Muscle of back (tissue), 13 donors: ENCODE measurements at places on chromosomes 7 and 10.

GRCh38 chr10:130174328-130174727 lies 38.1 kb downstream of the GLRX3 start:
- DNase-seq: no peak

- no peak for DNase-seq
Measured at GRCh38 chr7:40827222-40828085, 692.6 kb downstream of the SUGCT start.

DNA sequence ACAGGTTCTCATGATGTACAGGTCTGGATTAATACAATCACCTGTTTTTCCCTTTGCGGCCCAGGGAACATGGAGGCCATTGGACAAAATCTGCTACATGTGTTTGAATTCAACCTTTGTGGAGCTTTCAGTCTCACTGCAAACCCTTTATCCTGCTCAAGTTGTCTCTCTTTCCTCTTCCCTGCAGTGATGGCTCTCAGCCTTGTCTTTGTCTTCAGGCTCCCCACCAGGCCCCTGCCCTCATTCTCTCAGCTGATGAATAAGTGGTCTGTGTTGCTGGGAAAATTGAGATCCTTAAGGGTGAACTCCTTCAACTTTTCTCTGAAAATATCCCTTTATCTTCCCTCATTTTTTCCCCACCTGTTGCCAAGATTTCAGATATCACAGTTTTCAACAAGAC lies 791.2 kb downstream of the GRID1 start:
- no peak for DNase-seq

DNA sequence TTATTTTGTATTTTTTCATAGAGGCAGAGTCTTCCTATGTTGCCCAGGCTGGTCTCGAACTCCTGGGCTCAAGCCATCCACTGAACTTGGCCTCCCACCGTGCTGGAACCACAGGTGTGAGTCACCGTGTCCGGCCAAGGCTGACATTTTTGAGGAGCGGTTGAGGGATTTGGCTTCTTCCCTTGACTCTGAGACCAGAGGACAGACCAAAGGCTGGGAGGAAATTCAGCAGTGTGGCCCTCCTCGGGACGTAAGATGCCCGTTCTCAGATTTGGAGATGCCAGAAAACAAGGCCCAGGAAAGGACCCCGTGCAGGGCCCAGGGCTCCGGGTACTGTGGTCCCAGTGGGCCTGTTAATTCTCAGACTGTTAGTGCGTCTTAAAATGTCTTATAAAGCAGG lies 146.2 kb downstream of the WDR37 start:
- no peak for DNase-seq

DNA sequence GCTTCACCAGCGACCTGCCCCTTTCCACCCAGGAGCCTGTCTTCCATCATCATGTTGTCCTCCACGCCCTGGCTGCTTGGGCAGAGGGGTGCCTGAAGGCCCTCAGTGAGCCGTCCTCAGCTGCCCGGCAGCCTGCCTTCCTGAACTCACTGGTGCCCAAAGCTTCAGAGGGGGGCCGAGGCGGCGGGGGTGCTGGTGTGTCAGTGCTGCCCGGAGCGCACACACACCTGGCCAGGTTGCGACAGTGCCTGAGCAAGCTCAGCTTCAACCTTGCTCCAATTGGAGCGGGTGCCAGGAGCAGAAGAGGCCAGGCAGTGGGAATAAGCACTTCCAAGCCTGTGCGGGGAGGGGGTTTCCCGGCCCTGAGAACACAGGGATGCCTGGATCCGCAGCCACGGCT lies 566.3 kb downstream of the INHBA start:
- no peak for DNase-seq

- no peak for DNase-seq
Measured at GRCh38 chr7:30657131-30657530, 25.1 kb downstream of the CRHR2 start.

DNA sequence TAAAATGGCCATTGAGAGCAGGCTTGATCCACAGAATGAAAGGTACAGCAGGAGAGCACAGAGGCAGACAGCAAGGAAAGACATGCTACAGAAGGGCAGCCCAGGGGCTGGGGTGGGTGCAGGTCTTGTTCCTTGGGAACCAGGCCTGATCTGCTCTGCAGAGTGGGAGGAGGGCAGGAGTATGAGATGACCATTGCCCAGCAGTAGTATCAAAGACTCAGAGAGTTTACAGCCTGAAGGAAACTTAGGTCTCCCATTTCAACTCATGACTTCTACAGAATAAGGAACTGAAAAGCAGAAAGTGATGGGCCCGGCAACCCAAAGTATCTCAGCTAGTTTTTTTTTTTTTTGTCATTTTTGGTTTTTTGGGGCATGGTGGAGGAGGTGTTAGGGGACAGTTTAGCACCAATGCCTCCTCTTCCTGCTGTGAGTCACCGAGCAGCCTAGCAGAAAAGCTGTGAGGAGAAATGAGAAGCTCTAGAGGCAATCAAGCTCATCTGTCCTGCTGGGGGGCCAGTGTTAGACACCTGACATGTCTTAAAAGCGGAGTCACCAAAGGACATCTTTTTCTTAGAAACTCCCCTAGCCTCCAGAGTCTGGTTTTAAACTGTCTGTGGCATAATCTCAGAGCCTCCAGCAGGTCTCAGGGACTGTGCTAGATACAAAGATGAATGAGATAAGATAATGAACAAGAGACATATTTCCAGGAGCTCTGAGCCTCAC lies 34.3 kb upstream of the HERPUD2 start:
- no peak for DNase-seq

DNA sequence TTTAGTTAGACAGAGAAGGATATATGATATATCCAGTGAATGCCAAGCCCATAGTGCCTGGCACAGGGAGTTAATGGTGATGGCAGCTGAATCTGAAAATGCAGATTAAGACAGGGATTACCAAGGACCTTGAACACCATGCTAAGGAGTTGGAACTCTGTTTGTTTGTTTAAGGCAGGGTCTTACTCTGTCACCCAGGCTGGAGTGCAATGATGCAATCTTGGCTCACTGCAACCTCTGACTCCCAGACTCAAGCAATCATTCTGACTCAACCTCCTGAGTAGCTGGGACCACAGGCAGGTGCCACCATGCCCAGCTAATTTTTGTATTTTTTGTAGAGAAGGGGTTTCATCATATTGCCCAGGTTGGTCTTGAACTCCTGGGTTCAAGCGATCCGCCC lies 1.6 kb downstream of the AKR1D1 start:
- DNase-seq: no peak

DNA sequence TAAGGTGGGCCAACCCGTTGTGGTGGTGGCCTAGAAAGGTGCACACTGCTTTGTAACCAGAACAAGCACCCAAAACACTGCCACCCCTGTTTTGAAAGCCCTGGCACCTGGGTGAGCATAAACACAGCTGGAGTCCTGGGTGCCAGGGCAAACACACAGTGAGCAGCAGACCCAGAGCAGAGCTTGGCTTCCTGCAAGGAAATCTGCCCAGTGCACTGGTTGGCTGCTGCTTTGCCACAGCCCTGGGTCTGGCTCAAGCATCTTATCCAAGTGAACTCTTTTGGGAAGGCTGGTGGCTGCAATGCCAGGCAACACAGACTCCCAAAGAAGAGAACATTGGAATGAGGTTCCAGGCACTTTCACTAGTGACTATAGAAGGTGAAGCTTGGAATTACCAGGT lies 145.5 kb upstream of the PDE1C start:
- DNase-seq: no peak

DNA sequence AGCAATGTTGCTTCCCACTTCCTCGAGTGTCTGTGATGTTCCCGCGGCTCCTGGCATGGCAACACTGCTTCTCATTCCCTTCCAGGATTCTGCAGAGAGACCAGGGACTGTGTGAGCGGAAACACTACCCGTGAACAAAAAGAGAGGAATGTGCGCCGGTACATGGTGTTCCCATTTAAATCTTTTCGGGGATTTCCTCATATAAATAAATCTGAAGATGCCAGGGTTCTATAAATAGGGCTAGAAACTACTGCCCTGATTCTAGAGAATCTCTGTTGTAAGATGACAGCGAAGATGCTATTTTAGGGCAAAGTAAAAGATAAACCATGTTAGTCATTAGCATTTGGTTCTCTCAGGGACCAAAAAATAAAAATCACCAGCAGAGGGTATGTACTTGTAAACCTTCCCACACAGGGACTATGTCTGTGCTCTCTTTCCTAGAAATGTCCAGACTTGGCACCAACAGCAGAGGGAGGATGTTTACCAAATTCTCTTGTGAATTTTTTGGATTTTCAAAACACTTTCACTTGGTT lies 92.2 kb upstream of the DDC start:
- DNase-seq: peak; percentile 74

DNA sequence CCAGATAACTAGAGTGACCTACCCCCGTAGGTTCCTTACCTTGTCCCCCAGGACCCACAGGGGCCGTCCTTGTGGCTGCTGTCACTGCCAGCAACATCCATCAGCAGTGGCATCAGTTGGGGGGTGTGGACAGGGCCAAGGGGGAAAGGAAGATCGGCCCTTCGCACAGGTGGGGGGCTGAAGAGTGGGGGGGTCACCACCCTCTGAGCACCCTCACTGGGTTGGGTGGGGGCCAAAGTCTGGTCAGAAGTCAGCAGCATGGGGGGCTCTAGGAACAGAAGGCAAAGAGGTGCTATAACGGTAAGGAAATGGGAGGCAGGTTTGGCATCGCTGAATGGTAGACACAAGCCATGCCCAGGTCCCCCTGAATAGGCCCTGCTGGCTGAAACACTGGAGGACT lies 4.6 kb downstream of the NOBOX start:
- no peak for DNase-seq

- no peak for DNase-seq
Measured at GRCh38 chr7:11078247-11078834, 104.7 kb downstream of the PHF14 start.

- no peak for DNase-seq
Measured at GRCh38 chr10:7520507-7521485, 110.0 kb upstream of the SFMBT2 start.

DNA sequence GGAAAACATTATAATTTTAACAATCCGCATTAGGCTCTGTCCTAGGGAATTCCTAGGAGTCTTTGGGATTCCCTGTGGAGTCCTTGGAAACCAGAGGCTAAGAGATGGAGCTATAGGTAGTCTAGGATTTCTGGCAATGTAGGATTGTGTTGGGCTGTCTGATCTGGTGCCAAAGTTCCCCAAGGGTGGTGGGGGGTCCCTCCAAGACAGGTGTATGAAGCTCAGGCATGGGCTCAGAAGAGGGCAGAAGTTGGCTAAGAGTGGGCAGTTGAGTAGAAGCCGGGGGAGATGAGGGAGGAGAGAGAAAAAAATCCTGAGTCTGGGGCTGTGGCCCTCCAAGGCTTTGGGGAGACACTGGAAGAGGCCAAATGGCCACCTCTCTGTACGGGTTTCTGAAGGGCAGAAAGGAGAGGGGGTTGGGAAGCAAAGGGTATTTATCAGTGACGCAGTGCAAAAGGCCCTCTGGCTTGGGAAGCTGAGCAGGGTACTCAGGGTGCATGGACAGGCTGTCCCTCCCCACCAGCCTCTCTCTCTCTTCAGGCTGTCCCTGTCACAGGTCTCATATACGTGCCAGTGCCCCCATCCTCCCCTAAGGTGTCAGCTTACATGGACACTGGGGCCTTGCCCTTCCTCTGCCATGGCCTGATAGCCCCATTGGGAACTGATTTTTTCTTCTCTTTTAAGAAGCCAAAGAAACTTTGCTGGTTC lies 929 bp downstream of the HOXA6 start:
- no peak for DNase-seq

GRCh38 chr10:15163253-15163828 lies 5.2 kb downstream of the NMT2 start:
- DNase-seq: peak; percentile 37

DNA sequence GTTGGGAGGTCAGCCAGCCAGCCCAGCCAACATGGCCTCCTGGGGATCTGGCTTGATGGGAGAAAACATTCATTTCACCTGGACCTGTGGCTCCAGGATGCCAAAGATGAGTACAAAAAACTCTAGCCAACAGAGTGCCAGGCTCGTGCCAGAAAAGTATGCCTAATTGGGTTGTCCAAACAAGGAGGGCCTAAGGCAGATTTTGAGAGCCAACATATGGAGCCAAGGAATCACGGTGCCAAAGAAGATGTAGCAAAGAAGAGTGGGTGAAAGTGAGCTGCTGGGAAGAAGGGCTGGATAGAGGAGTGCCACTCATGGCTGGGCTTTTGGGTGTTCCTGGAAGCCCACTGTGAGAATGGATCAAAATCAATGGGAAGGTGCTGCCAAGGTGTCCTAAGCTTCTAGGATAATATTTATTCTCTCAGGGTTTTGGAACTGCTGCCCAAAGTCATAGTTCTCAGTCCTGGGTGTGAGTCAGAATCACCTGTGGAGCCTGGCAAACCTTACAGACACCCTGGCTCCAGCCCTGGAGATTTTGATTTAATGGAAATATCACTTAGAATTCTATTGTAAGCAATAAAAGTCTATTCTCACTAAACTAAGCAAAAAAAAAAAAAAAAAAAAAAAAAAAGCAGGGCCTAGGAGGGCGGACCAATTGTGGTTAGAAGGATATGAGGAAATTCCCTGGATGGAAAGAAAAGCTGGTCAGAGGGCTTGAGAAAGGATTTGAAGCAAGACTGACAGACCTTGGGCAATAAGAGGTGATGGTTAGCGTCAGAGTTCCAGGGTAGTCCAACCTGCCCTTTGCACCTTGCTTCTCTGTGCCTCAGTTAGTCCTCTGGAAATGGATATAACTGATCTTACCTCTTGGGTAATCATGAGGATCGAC lies 182.2 kb upstream of the PRR15 start:
- no peak for DNase-seq

GRCh38 chr10:16816171-16816570 lies 1.1 kb downstream of the RSU1 start:
- DNase-seq: no peak

- DNase-seq: no peak
Measured at GRCh38 chr10:12541446-12542067, 192.2 kb downstream of the CAMK1D start.

GRCh38 chr7:99407872-99408378 lies 472 bp downstream of the PDAP1 start:
- DNase-seq: no peak

DNA sequence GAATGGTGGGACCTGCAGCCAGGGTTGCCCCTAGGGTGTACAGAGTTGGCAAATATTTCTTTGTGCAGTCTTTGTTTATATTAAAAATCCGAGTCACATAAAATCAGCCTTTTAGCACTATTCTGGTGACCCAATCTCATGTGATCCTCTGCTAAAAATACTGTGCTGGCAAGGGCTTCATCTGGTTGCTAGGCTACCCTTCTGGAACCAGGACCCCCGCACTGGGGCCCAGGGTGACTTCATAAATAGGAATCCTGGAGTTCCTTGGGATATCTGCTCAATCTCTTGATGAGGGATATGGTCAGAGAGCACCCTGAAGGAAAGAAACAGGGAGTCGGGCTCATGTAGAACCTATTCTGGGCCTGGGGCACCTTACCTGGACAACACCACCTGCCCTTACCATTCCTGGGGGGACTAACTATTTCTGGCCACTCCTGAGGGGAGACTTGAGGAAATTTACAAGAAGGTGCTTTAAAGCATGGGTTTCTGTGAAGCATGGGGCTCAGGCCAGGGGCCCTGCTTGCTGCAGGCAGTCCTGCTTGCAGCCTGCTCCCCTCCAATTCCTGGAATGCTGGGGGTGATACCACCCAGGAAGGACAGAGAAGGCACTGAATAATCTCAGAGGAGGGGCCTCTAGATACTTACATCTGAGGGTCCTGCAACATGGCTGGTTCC lies 44.7 kb downstream of the SH2D4B start:
- peak; percentile 55 for DNase-seq
